ENCODE measurements at places on chromosomes 2 and 18.

- DNase-seq: peak; percentile 33
Measured at GRCh38 chr2:60516383-60516811, 37.1 kb downstream of the BCL11A start.

DNA sequence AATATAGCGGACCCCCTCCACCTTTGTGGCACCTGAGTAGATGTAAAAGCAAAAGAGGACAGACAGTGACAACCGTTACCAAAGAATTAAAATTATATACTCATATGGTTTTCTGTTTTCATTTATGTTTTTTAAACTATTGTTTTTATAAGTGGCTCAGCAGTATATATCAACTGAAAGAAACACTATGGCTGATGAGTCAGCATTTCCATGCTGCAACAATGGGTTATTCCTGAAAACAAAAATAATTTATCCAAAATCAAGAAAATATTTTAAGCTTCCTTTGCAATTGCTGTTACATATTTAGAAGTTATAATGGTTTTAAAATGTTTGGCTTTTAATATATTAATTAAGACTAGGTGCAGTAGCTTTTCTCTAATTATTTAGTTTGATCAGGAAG, 17.7 kb downstream of the MRPS9 start:
- no peak for DNase-seq

DNA sequence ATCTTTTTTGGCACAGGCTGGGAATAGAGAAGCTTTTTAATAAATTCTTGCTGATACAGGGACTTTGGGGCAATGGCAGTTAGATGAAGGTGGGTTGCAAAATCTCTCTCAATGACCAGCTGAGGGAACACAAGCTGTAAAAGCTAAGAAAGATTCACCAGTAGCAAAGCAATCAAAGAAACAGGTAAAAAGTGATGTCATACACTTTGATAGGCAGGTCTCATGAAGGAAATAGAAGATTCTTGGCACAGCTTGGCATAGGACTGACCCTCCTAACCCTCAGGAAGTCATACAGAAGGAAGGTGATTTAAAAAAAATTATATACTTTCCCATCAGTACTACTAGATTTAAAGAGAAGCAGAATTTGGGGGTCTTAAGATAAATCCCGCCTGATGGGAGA, 263.6 kb downstream of the LPIN1 start:
- DNase-seq: no peak

- DNase-seq: peak; percentile 16
Measured at GRCh38 chr2:6826081-6826913, 39.4 kb downstream of the CMPK2 start.

DNA sequence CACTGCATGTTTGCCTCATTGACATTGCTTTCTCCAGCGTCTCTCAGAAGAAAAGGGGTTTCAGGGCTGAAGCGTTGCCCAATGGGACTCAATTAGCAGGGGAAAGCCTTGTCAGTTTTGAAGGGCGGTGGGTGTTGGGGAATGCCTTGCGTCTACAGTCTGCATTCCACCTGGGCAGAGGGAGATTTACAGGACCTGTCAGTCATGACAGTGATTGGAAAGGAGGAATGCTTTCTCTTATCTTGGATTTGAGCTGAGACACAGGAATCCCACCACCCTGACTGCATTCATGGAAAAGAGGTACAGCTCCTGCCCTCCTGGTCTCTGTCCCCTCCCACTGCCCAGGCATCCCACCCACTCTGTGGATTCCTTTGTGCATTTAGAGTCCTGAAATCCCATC, 123.9 kb downstream of the ACKR3 start:
- DNase-seq: no peak

DNA sequence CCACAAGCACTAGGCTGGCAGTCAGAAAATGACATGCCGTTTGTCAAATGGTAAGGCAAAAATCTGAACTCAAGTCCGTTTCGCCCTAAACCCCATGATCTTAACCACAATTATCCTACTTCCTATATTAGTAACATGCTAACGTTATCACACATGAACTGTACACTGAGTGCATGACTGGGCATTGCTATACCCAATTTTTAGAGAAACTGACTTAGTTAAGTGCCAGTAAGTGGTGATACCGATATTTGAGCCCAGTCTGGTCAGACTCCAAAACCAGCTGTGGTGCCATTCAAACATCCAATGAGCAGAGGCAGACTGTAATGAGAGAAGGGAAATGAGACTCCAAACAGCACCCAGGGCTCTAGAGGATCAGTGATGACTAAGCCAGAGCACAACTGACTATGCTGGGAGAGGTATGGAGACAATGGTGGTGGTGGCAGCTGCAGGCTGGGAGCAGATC, 311.7 kb upstream of the PKDCC start:
- DNase-seq: peak; percentile 77

- DNase-seq: no peak
Measured at GRCh38 chr2:112121682-112122254, 16.4 kb upstream of the FBLN7 start.

GRCh38 chr2:26463244-26464192, 14.4 kb downstream of the OTOF start:
- DNase-seq: no peak

- no peak for DNase-seq
Measured at GRCh38 chr18:76988827-76989646, 143.5 kb downstream of the MBP start.

GRCh38 chr2:25293958-25294562, 47.7 kb downstream of the DNMT3A start:
- DNase-seq: no peak

DNA sequence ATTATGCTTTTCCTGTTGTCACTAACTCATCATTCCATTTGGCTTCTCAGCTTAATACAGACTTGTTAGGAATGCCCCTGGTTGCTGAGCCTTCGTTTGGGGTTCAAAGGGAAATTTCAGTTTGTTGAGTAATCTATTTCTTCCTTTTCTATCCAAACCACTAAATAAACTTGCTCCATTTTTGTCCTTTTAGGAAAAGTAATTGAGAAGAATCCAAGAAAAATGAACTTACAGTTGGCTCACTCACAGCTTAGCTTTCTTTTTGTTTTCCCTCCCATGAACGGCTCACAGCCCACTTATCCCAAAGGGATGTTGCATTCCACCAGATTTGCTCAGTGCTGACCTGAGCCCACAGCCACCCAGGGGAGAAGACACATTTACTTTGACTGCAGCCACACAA, 73.9 kb downstream of the SOX11 start:
- peak; percentile 33 for DNase-seq
